Neural crest cell (in vitro differentiated cells): ENCODE measurements at places on chromosomes 6 and 20.

- no peak for DNase-seq
Observed at GRCh38 chr6:81633391-81633790, 119.1 kb downstream of the TENT5A start.

- no peak for DNase-seq
Observed at GRCh38 chr6:3266170-3266569, 7.4 kb downstream of the PSMG4 start.

DNA sequence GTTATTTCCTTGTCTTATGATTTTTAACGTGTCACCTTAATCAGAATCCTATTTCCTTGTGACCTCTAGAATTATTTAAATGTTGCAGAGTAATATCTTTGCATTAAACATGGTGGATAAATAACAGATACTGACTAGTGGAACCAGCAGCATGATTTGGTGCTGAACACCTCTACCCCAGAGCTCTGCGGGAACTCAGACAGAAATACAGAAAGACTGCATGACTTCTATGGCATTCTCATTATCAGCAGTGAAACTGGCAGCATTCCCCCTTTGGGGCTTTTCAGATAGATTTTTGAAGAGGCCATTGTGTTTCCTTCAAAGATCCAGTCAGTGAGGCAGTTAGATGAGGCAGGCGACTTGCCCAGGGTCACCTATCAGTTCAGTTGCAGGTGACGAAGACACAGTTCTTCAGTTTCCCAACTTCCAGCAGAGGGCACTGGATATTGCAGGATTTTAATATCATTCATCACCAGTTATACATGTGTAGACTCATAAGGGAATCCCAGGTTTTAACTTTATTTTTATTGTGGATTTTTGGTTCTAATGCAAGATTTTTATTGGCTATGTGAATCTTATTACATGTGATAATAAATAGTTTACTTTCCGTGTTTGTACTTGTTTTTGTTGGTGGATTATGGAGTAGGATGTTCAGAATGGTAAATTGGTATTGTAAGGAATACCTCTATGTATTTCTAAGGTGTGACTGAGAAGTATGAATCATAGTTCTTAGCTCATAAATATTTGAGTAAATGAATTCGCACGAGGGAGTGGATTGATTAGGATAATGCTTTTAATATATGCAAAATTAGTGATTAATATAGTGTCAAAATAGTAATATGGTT lies 81.3 kb downstream of the AFDN start:
- no peak for DNase-seq

DNA sequence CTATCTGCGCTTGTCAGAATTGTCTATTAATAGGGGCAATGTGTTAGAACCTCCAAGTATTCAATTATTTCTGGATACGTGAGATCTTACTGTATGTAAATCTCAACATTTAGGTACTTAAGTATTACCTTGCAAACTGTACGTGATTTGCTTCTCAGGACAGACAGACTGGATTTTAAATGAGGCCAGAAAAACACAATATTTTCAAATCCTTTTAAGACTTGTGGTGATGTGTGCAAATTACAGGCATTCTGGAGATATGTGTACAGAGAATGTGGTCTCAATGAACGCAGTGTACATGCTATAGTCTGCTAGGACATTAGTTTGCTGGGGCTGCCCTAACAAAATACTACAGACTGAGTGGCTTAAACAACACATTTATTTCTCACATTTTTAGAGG lies 16.9 kb downstream of the CCR6 start:
- no peak for DNase-seq

GRCh38 chr20:8796088-8796660 lies 272.7 kb upstream of the PLCB4 start:
- no peak for DNase-seq

DNA sequence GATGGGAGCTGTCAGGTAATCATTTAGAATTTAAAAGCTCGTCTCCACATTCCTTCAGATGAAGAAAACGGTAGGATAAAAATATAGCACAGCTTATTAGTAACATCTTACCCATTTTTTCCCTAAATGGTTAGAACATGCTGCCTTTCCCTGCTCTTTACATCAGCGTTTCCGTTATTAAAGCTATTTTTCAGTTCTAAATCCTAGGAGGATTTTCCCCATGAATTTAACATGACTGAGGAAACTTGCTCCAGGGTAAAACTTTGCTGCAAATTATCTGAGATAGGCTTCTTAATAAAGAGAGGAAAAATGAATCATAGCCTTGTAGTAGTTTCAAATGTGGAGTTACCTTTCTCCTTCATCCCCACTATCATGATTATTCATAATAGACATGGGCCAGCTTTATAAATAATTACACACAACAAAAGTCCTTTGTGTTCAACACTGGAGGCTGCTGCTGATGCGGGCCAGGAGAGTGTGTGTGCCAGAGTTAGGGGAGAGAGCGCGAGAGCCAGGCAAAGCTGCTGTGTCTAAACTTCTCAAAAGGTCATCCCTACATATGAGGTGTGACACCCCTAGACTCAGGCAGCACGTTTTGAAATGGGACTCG lies 24.4 kb downstream of the MYLIP start:
- no peak for DNase-seq

GRCh38 chr6:129903082-129903481 lies 42.0 kb upstream of the TMEM244 start:
- DNase-seq, result no peak

DNA sequence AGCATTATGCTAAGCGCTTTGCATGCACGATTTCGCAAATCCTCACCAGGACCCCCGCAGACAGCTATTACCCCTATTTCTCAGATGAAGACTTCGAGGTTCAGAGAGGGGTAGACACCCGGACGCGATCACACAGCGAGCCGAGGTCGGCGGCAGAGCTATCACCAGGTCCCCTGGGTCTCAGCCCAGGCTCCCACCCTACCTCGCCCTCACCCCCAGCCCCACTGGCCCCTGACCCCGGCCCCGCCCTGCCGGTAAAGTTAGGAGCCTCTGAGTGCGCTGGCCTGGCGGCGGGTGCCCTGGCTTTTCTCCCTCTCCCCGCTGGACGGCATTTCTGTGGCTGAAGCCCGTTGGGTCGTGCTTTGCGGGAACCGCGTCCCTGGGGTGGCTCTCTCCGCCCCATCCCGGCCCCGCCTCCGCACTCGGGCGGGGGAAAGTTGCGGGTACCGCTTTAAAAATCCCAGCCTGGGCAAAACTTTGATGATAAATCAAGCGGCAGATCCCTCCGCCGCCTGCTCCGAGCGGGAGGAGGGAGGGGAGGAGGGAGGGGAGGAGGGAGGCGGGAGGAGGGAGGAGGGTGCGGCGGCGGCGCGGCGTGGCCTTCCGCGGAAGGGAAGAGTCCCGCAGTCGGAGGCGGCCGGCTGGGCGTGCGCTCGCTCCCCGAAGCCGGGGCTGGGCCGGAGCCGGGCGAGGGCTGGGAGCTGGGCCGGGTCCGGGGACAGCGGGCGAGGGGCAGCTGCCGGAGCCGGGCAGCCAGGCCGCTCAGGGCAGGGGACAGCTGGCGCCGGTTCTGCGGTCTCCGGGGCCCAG lies at the start of gene VSTM2L:
Gene VSTM2L, plus strand, starts transcription at position 624 of the 810 bp plus-strand sequence. CDS start 224 bp downstream, outside the sequence.
- DNase-seq, result peak; percentile 39

DNA sequence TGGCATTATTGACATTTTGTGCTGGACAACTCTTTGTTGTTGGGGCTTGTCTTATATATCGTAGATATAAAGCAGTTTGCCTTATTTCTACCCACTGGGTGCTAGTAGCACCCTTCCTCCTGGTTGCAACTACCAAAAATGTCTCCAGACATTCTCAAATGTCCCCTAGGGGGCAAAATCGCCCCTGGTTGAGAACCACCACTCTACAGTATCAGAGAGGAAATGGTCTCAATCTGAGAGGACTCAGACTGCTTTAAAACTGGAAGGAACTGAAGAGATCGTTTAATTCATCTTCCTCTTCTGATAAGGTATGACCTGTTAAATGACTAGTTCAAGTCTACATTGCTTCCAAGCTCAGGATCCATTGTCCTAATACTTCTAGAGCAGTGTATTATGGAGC lies 14.9 kb downstream of the SH3BGRL2 start:
- no peak for DNase-seq
